ENCODE measurements at places on chromosomes 11 and 22. TPM values are rescaled to one million over a fixed set of nuclear protein-coding genes. Genes with fewer than 3 reads are reported as not detected.

SYT12 gene
- under 0.01 TPM for total RNA-seq

SFI1 gene
- 10.7 TPM for total RNA-seq

C11orf21 gene
- total RNA-seq, result 1.6 TPM

DEFB131B gene
- total RNA-seq, result not detected

CCDC82 gene
- 19.3 TPM for total RNA-seq

POLR2F gene
- 123 TPM for total RNA-seq

PHLDB1 gene
- total RNA-seq, result 45.1 TPM

MMP13 gene
- total RNA-seq, result 0.12 TPM

FOXR1 gene
- not detected for total RNA-seq

MGAT3 gene
- not detected for total RNA-seq

OR6A2 gene
- total RNA-seq, result 0.24 TPM

CARD18 gene
- total RNA-seq, result not detected

GPHA2 gene
- total RNA-seq, result not detected

C11orf71 gene
- total RNA-seq, result 6.2 TPM

TEX54 gene
- not detected for total RNA-seq

OR52I1 gene
- total RNA-seq, result not detected

KIAA1671 gene
- total RNA-seq, result 7.7 TPM

PHF21B gene
- not detected for total RNA-seq

ESRRA gene
- 10.8 TPM for total RNA-seq

ANGPTL5 gene
- total RNA-seq, result not detected

SELENOH gene
- 232 TPM for total RNA-seq

COX8A gene
- 1,061 TPM for total RNA-seq

VPREB3 gene
- not detected for total RNA-seq

FOLR2 gene
- total RNA-seq, result not detected

SERPING1 gene
- total RNA-seq, result 0.48 TPM

INS gene
- total RNA-seq, result not detected

ASCL2 gene
- not detected for total RNA-seq

SPDYC gene
- total RNA-seq, result not detected

PEX16 gene
- 17.4 TPM for total RNA-seq

PTDSS2 gene
- 16.8 TPM for total RNA-seq

TRIM68 gene
- total RNA-seq, result 4.9 TPM

NFAM1 gene
- total RNA-seq, result not detected

CEP126 gene
- 0.78 TPM for total RNA-seq

SPTY2D1 gene
- total RNA-seq, result 11.7 TPM

IFITM10 gene
- total RNA-seq, result 4.3 TPM

TBX1 gene
- not detected for total RNA-seq

APOA5 gene
- not detected for total RNA-seq

DGCR6 gene
- total RNA-seq, result 0.96 TPM

PTH gene
- not detected for total RNA-seq

B3GAT1 gene
- total RNA-seq, result not detected

TMEM191C gene
- total RNA-seq, result 0.48 TPM

ADM2 gene
- total RNA-seq, result 0.20 TPM

PKDREJ gene
- total RNA-seq, result not detected

MYOD1 gene
- total RNA-seq, result not detected

CLTCL1 gene
- total RNA-seq, result 2.8 TPM

TRIM66 gene
- 2.2 TPM for total RNA-seq

SIK3 gene
- 9.3 TPM for total RNA-seq
